ENCODE measurements at places on chromosomes 2 and 18. TPM values are rescaled to one million over a fixed set of nuclear protein-coding genes. Genes with fewer than 3 reads are reported as not detected.

- DNase-seq, result no peak
Measured at GRCh38 chr2:27074738-27075565, 3.5 kb upstream of the EMILIN1 start.

DNA sequence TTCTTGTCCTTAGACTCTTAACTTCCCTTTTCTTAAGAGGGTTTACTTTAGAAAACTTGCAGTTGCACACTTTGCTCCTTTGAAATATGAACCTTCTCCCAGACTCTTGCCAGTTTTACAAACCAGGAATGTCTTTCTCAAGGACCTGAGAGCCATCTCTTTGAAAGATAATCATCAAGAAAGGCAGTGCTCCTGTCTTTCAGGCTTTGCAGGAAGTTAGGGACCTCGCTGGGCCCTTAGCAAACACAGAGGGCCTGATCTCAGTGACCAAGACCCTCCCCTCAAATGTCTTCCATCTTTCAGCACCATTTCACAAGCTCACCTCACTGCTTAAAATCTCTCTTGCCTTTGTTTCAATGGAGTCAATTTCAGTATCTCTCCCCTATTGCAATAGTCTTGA lies 32.0 kb upstream of the NYAP2 start:
- no peak for DNase-seq

- no peak for DNase-seq
Measured at GRCh38 chr2:201653221-201653620, 9.9 kb upstream of the TMEM237 start.

UGGT1 gene
- polyA plus RNA-seq, result 45.4 TPM

GREB1L gene
- polyA plus RNA-seq, result 3.1 TPM

All from renal pelvis (tissue), 12 donors.